ENCODE measurements at places on chromosomes 13 and 19.
A peak's percentile ranks its signal among the peaks of the same experiment; 100 is the strongest.

DNA sequence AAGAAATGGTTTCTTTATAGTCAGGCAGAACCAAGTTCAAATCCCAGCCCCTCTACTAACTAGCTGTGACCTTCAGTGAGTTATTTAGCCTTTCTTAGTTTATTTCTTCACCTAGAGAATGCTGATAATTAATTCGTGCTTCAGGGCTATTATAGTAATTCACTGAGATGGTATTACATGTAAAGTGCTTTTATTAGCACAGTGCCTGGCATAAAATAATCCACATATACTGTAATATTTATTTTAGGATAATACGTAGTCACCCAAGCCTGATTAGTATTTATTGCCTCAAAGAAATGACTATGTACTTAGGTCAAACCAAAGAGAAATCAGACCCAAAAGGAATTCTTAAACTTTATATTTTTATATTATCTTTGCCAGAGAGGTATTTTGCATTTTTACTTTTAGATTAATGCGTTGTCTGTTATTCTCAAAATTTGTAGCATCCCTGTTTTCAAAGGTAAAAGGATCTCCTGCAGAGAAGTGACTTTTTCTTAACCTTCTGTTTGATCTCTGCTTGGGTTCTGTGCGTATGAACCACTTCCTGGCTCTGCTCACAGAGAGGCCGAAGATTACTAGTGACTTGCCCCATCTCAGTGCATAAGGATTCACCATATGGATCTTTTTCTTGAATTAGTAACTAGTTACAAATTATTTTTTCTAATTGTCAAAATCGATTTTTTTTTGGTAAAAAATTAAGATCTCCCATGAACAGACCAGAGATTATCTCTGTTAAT is 19.7 kb downstream of the UBAC2 start:
- DNase-seq = no peak

DNA sequence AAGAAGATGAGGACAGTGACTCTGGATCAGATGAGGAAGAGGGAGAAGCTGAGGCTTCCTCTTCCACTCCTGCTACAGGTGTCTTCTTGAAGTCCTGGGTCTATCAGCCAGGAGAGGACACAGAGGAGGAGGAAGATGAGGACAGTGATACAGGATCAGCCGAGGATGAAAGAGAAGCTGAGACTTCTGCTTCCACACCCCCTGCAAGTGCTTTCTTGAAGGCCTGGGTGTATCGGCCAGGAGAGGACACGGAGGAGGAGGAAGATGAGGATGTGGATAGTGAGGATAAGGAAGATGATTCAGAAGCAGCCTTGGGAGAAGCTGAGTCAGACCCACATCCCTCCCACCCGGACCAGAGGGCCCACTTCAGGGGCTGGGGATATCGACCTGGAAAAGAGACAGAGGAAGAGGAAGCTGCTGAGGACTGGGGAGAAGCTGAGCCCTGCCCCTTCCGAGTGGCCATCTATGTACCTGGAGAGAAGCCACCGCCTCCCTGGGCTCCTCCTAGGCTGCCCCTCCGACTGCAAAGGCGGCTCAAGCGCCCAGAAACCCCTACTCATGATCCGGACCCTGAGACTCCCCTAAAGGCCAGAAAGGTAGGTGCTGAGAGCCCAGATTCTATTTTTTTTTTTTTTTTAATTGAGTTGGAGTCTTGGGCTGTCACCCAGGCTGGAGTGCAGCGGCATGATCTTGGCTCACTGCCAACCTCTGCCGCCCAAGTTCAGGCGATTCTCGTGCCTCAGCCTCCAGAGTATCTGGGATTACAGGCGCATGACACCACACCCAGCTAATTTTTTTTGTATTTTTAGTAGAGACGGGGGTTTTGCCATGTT is 2.3 kb downstream of the PPP1R15A start:
- DNase-seq = peak; percentile 82

GRCh38 chr19:1840541-1841115 is 7.7 kb downstream of the REXO1 start:
- DNase-seq = no peak

DNA sequence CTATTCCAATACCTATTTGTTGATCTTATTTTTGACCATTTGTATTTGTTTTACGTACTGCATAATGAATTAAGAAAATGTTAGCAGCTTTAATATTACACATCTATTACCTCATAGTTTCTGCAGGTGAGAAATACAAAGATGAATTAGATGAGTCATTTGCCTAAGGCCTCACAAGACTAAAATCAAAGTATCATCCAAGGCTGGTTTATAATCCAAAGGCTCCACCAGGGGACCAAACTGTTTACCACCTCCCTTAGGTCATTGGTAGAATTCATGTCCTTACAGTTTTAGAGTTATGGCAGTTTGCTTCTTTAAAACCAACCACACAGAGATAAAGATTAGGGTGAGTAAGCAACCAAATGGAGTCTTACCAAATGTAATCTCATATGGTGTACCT is 848.1 kb downstream of the SLITRK6 start:
- DNase-seq = no peak

GRCh38 chr13:59345311-59345710 is 818.4 kb downstream of the DIAPH3 start:
- no peak for DNase-seq

DNA sequence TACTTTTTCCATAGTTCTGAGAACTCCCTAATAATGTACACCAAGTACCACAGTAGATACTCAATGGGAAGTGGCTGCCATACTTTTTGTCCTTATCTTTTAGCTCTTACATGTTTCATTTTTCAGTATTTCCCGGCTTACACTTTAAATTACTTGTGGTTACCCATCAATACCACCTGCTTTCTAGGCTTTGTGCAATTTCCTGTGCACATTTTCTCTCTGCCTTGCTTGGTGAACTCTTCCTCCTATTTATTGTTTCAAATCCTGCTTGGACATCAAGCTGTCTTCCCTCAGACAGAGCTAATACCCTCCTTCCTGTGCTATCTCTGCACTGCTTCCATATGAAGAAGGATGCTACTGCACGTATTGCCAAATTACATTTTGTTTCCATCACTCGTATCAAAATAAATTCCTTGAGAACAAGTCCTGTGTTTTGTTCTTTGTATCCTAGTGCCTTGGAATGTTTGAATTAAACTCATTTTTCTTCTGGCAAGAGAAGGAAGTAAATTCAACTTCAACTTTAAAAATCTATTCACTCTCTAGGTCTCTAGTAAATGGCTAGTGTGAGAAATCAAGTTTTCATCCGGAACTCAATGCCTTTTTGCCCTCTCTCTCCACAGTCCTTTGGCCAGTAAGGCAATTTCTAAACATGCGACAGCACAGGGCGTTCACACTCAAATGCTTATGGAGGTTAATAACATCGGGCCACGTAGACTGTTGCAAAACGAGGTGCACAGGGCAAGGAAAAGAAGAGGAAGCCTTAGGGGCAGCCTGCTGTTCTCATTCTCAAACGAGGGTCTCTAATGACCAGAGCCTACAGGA is 5.6 kb downstream of the ZAR1L start:
- peak; percentile 57 for DNase-seq

DNA sequence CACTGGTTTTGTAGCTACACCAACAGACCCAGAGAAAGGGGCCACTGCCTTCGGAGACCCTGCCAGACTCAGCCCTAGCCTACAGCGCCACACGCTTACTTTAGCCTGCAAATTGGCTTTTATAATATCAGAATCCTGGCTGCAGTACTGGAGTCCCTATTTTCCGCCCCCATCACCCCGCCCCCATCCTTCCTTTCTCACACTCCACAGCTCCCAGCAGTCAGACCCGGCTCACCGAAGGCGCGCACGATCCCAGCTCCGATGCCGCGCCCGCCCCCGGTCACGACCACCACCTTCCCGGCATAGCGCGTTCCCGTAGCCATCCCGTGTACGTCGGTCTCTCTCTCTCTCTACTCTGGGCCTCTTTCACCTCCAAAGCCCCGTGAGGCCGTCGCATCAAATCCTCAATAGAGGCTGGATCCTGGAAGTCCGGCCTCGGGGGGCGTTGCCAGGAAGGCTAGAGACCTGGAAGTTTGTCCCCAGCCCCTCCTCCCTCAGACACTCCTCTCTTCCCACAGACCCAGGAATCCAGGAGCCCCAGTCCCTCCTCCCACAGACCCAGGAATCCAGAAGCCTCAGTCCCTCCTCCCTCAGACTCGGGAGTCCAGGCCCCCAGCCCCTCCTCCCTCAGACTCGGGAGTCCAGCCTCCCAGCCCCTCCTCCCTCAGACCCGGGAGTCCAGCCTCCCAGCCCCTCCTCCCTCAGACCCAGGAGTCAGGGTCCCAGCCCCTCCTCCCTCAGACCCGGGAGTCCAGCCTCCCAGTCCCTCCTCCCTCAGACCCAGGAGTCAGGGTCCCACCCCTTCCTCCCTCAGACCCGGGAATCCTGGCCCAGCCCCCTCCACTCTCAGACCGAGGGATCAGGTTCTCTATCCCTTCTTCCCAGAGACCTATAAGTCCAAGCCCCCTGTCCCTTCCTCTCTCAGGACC is at the start of gene HSD17B14:
Gene HSD17B14 (minus strand): TSS at position 403 of the 929 bp plus-strand sequence. CDS start 80 bp downstream, at position 323.
- peak; percentile 49 for DNase-seq

GRCh38 chr19:54429545-54430227 is 14.4 kb downstream of the TTYH1 start:
- DNase-seq = no peak

GRCh38 chr13:110214637-110215036 is 92.3 kb downstream of the COL4A1 start:
- no peak for DNase-seq

DNA sequence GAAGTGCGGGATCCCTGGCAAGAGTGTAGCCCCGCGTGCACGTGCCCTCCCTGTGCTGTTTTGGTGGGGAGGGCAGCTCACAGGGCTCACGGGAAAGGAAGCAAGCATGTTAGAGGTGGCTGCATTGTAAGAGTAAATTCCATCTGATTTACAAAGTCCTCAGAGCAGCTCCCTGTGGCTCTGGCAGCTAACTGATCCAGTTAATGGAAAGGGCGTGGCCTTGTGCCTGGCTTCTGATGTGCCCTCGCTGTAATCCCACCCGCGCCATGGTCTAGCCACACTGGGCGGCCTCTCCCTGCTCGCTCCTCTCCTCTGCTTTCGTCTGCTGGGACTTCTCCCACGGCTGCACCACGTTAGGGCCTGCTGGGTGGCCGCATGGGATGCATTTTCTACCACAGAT is 258.5 kb downstream of the FGF9 start:
- DNase-seq = no peak

DNA sequence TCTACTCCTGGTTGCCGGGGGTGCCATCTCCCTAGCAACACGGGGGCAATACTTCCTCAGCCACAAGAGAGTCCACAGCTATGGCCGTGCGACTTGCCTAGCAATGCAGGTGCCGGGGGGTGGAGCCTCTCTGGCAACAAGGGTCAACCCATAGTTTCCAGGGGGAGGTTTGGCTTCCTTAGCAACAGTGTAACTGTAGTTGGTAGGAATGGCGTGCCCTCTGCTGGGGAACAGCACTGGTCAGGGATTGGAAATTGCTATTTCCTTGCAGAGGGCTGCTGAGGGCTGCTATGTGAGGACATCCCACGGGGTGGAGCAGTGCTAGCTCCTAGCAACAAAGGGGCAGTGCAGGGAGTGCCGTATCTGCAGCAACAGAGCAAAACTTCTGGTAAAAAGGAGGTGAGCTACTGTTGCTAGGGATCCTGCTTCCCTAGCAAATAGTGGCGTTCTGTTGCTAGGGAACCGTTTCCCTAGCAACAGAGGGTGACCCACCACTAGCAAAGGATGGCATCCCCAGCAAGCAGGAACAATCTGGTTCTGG is 7.0 kb upstream of the TMC4 start:
- DNase-seq = peak; percentile 39

DNA sequence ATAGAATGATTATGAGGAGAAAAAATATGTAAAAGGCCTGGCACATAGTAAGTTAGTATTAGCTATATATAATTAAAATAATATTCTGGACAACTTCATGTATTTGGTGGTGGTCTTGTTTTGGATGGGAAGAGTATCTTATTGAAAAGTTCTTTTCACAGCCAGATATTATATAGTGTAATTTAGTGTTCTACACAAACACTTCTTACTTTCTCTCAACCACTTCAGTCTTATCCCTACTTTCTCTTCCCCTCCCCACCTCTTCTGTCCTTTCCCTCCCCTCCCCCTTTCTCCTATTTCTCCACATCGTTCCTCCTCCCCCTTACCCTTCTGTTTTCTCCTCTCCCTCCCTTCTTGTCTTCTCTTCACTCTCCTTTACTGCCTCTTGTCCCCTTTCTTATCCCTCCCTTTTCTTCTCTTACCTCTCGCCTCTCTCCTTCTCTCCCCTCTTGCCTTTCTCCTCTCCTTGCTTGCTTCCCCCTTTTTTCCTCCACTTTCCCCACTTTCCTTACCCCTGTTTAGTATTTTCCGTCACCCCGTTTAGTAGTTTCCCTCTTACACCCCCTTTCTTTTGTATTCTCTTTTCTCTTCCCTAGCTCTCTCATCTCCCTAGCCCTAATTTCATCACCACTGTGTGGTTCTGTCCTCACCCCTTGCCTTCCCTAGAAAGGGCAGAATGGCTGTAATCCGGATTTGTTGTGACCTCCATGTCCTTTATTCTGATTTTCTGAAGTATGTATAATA is 107.2 kb upstream of the MLNR start:
- DNase-seq = peak; percentile 14

DNA sequence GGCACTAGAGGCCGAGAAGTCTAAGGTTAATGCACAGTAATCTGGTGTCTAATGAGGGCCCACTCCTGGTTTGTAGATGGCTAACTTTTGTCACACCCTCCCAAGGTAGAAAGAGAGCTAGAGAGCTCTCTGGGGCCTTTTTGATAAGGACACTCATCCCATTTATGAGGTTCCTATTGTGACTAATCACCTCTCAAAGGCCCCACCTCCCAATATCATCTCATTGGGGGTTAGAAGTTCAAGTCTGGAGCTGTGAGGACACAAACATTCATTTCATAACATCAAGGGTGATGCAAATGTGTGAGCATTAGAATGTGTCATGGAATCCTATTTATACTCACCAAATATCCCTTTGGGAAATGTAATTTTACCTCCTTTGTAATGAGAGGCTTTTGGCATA is 79.2 kb upstream of the SLC10A2 start:
- no peak for DNase-seq

GRCh38 chr13:43786766-43787517 is at the start of gene ENOX1:
Gene ENOX1, minus strand, starts transcription at chr13:43786972.
- DNase-seq = peak; percentile 84

GRCh38 chr13:26400545-26400944 is 146.6 kb downstream of the CDK8 start:
- no peak for DNase-seq

- DNase-seq = no peak
Measured at GRCh38 chr13:99381766-99382165, 74.6 kb upstream of the GPR183 start.

GRCh38 chr13:20773194-20774080 is at the start of gene EEF1AKMT1:
Gene EEF1AKMT1, minus strand, starts transcription at chr13:20773961. Its CDS starts 16,363 bp downstream, at chr13:20757598.
- peak; percentile 98 for DNase-seq

DNA sequence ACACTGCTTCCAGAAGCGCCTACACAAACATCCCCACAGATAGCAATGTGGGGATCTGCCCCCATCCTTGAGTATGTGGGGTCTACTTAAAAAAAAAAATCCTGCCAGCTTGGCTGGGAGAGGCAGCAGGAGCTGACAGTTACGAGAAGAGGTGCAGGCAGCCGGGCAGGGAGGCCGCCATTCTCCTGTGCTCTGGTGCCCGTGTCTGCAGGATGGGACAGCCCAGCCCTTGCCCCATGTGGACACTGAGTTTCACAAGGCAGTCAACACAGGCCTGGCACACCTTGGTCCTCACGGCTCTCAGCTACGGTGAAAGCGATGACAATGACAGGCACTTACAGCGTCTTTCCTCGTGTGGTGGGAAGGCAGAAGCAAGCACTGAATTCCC is 24.0 kb downstream of the MPND start:
- no peak for DNase-seq
